ENCODE measurements at places on chromosomes 1 and 21. TPM values are rescaled to one million over a fixed set of nuclear protein-coding genes. Genes with fewer than 3 reads are reported as not detected.

DNA sequence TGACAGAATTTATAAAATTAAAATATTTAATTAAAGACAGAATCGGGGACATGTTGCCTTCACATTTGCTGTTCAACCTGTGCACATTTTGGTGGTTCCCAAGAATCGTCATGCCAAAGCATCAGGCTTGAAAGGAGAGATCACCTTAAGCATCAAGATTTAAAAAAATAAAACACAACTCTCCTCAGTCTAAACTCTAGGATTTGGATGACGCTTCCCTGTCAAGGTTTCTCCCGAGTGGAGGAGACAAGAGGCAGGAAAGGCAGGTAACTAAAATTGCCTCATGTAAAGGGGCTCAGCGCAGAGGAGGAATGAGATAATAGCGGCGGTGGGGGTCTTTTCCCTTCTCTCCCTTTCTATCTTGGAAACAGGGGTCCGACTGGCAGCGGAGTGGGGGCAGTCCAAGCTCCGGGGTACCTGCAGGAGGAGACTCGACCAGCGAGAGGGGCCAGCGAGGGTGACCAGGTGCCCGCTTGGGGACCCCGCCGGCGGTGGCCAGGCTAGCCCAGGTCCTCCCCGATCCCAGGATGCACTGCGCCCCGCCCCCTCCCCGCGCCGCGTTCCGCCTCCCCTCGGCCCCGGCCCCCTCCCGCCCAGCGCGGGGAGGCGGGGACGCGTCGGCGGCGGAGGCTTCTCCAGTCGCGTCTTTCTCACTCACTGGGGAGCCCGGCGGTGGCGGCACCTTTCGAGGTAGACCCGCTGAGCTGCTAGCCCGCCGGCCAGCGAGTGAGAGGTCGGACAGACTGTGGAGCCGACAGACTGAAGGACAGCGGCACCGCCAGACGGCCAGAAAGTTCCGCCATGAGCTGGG, at the start of gene FNBP1L:
FNBP1L (plus strand) TSS at position 638 of the 811 bp plus-strand sequence; CDS start at position 802, 164 bp downstream.
- DNase-seq = no peak

DNA sequence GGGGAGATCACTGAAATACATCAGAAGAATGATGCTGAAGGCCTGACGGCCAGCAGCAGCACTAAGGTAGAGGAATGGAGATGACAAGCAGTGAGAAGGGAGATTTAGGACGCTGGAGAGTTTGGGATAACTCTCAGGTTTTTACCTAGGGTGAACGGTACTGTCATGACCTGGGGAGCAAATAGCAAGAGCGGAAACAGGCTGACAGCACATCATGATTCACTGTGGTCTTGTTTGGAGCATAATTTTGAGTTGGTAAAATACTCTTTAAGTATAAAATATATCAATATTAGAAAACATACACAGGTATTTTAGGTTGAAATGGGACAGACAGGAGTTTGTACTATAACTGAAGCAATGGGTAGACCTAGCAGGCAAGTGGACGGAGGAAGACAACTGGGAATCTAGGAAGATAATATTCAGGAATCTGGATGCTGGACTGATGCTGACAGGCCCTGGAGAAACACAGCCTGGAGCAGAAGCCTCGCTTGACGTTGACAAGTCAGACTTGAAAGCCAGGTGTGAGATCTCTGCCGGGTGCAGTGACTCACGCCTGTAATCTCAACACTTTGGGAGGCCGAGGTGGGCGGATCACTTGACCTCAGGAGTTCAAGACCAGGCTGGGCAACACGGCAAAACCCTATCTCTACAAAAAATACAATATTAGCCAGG, 33.3 kb downstream of the ALG14 start:
- no peak for DNase-seq

DNA sequence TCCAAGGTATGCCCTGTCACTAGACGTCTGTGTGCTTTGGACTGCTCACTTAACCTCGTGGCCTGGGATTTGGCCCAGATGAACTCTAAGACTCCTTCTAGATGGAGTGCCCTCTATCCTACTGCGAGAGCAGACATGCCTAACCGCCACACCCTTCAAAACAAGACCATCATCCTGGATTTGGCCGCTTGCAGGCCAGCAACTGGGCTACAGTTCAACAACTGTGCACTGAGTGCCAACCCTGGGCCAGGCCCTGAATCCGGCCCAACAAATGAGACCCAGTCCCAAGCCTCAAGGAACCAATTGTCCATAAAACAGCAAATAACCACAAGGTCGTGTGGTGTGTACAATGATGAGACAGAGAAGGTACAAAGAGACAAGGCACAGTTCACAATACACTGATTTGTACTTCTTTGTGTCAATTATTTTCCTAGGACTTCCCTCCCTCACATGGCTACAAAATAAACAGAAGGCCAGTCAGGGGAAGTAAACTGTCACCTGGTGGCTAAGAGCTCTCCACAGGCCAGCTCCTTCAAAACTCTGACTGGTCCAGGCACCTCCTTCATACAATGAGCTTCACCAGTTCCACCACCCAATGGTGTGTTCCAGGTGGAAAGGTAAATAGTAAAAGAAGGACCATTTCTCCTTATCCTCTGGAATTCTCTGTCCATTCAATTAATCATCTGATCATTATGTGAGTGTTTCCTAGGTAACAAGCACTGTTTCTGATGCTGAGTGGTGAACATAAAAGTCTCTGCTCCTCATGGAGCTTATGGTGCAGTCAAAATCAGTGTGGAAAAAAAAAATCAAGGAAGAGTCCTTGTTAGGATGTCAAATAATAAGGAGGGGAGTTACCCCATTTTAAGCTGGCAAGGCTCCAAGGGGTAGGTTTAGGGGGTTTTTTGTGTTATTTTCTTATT, 60.4 kb downstream of the CAPZB start:
- DNase-seq = no peak

GRCh38 chr1:84711121-84711520, 20.9 kb upstream of the SSX2IP start:
- DNase-seq = no peak

- DNase-seq = no peak
These were observed 27.1 kb downstream of the KCNK1 start for GRCh38 chr1:233641029-233641428.

GRCh38 chr1:192904438-192904895, 95.6 kb downstream of the RGS2 start:
- DNase-seq = peak; percentile 61

- DNase-seq = peak; percentile 16
These were observed 79.8 kb upstream of the ROR1 start for GRCh38 chr1:63693944-63694571.

GRCh38 chr1:204198348-204199340, 2.4 kb upstream of the KISS1 start:
- DNase-seq = peak; percentile 92

DNA sequence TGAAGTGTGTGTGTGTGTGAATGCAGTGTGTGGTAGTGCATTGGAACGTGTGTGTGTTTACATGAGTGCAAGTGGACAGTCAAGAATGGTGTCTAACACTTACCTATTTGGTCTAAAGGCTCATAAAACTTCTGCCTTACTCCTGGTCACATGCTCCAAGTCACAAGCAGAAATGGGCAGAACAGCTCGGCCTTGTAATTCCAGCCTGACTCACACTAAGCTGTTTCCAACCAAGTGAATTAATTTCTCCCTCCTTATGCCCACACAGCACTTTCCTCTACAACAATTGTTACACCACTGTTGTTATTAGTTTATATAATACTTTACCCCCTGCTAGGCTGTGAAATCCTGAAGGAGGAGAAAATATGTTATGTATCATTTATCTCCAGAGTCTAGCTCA, 43.8 kb downstream of the DDR2 start:
- DNase-seq = peak; percentile 52

GRCh38 chr1:30286241-30286987, 437.0 kb downstream of the MATN1 start:
- DNase-seq = no peak

DNA sequence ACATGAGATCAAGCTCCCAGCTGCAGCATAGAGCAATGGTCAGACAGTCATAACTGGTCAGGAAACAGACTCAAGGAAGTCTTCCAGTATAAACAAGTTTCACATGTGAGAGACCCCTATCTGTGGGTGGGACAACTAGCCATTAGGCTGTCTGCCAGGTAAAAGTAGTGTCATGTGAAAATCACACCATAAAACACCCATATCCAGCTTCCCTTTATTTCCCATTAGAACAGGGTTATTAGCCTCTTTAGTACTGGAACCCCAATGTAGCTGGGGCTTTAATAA, 426.7 kb downstream of the KCNT2 start:
- DNase-seq = no peak

Gene ACOT7
- total RNA-seq = 99.7 TPM

GRCh38 chr21:20591284-20591683, 406.9 kb upstream of the NCAM2 start:
- DNase-seq = no peak

Gene RSPO1
- not detected for total RNA-seq

Gene ITLN1
- not detected for total RNA-seq

Gene NPHS2
- not detected for total RNA-seq

DNA sequence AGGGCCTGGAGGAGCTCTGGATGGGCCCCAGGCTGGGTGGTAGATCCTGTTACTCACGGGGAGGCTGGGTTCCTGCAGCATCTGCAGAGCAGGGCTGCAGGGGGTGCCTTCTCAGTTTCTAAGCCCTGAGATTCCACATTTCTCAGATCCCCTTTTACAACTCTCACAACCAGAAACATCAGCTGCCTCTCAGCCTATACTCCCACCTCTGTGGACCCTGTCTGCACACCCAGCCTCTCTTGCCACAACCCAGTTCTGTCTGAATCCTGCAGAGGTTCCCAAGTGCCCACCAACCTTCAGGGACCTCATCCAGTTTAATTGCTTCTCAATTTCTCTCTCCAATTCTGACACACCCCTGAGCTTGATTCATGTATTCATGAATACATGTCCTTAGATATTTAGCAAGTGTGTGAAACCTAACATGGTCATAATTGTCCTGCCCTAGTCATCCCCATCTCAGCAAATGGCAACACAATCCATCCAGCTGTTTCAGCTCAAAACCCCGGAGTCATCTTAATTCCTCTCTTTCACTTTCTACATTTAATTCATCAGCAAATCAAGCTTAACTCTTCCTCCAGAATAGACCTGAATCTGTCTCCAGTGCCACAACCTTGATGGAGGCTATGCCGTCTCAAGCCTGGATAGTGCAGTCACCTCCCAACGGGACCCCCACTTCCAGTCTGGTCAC, 57.0 kb upstream of the NEK2 start:
- no peak for DNase-seq

- peak; percentile 45 for DNase-seq
These were observed 505.8 kb downstream of the SMYD3 start for GRCh38 chr1:246001142-246001836.

DNA sequence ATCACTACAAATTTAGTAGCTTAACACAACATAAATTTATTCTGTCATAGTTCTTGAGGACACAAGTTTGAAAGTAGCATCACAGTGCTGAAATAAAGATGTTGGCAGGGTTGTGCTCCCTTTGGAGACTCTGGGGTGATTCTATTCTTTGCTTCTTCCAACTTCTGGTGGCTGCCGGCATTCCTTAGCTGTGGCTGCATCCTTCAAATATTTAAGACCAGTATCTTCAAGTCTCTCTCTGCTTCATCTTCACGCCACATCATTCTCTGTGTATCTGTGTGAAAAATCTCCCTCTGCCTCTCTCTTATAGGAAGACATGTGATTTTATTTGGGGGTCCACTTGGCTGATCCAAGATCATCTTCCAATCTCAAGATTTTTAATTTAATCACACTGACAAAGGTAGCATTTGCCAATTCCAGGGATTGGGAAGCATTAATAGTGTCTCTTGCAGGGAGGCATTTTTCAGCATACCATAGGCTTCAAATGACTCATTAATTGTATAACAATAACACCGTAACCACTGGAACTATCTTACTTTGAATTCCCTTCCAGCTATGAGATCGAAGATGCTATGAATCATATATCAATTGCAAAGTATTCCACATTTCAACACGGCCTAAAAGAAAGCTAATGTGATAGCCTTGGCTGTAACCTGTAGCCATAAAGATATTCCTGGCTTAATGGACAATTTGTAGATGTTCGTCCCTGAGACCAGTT, 74.6 kb downstream of the DPT start:
- DNase-seq = no peak

DNA sequence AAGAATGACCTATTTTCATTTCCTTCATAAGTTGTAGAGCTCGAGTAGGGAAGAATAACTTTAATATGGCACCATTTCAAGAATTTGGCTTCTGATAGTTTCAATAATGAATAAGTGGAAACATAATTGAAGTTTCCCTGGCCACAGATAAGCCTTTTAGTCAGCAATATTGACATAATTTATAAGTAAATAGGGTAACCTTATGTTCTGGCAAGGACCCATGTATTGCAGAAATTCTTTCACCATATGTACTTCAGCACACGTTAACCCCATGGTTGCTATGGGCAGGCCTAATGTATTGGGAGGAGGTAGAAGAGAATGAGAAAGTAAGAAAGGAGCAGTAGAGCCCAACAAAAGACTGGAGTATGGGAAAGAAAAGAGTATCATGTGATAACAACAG, 25.4 kb downstream of the MDM4 start:
- no peak for DNase-seq

- no peak for DNase-seq
These were observed 79.1 kb upstream of the GPR88 start for GRCh38 chr1:100458661-100459357.

DNA sequence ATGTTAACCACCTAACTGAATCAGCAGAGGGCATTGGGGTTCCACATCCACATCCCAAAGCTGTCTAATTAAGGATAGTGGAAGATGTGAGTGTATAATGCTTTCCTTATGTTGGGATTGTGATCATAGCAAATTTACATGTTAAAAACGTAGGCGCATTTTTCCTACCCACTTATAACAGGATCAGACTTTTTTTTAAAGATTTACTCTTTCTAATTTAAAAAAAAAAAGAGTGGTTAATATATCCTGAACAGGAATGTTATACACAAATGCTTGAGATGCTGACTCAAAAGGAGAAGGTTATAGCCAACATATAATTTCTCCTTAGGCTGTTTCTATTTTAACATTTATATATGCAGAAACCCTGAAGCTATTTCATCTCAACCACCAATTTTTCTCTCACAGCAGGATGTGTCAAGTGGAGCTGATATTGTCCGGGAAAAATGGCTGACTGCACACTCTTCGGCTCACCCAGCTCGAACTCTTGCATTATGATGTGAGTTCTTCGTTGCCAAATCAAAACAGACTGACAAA, 40.3 kb downstream of the RGS5 start:
- DNase-seq = peak; percentile 70

GRCh38 chr1:65469126-65469888, 48.8 kb downstream of the LEPR start:
- no peak for DNase-seq

Gene AHDC1
- 36.1 TPM for total RNA-seq

DNA sequence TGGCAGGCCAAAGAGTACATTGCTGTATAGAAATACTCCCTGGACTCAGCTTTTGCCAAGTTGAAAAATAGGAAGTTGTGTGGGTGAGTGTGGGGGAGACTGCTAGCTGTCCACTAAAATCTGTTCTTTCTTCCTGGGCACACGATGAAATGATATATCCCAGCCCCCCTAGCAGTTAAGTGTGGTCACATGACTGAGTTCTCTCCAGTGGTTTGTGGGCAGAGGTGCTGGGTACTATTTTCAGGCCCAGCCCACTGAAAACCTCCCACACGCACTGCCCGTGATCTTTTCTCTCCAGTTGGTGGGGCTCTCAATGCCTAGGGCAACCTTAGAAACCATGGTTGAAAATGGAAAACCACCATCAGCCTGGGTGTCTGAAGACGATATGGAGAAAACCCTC, 119.7 kb upstream of the LMO4 start:
- DNase-seq = no peak

Gene LAMB3
- total RNA-seq = 8.2 TPM

Gene TMEM200B
- total RNA-seq = 15.4 TPM

Data from HFFc6 (cell line).